ENCODE measurements at places on chromosomes 7 and 10.

DNA sequence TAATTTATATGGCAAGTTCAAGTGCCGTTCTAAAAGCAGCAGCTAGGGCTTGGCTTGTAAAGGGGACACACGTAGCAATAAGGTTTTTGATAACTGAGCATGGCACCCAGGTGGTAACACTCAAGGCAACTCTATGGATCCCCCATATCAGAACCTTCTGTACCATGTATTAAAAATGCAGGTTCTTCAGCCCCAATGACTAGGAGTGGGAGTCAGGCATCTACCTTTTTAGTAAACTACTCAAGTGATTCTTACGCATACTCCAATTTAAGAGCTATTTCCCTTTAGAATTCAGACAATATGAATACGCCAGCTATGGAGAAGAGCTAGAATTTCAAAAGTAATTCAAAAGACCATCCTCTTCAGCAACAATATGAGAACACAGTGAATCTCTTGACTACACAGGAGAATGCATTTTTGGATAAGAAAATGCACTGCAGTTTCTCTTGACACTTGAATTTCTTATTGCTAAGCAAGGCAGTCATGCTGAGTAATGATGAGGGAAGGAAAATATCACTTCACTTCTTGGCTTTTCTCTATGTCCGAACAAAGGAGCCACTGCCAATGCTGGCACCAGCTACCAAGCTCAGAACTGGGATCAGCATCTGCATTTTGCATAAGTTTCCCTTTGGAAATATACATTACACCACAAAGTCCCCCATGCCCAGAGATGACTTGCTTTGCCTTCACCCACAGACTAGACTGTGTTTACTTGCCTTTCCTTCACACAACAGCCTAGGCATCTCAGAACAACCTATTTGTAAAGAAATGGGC lies 53.5 kb downstream of the ABLIM1 start:
- no peak for DNase-seq

GRCh38 chr7:20270867-20271266 lies 53.7 kb upstream of the MACC1 start:
- DNase-seq: no peak

DNA sequence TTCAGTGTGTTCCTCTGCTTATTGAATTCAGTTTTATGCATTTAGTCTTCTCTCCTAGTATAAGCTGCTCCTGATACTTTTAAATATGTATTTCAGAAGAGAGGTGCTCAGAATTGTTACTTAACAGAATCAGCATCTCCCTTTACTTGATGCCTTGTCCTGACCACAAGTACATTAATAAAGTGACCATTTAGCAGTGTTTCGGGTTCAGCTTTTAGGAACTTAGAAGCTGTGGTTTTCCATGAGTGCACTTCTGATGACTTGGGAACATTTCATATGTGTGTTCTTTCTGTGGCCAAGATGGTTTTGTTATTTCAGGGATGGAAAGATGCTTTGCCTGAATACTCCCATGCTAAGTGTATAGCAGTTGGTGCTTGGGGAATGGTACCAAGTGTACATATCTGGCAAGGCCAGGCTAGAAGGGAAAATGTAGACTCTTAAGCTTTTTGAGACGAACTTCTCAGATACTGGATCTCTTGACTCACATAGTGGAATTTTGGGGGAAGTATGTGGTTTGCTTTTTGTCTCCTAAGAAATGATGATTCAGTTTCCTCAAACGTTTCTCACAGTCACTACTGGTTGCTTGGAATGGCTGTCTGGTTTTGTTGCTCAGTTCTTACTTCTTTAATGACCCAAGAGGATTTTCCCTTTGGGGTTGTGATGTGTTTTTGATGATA lies 17.2 kb downstream of the SGPL1 start:
- DNase-seq: no peak

DNA sequence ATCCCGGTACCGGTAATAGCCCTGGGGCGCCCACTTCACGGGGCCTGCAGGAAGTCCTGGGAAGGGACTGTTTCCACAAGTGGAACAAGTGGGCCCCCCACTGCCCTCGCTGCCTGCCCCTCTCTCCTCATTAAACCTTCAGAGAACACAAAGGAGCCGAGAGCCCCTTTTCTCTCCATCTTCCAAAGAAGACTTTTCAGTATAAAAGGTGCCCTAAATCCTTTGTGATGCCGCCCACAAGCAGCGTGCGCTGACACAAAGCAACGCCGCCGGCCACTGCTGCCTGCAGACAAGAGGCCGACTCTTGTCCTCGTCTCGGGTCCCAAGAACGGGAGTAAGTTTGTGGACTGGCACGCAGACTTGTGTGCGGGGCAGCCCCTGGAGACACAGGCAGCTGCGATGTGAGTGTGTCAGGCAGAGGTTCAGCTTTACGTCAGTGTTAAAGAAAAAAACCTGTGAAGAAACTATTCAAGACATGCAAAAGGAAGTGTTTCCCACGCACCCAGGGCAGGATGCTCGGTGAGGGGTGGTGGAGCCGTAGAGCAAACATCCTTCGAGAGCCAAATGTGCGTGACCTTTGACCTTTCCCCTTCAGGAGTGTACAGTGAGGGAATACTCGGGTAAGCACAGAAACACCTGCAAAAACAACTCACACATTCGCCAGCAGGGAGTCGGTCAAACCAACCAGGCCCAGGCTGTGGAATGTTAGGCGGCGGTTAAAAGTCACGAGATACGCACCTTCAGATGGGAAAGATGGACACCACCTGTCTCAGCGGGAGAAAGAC lies 118.2 kb downstream of the VIPR2 start:
- DNase-seq: no peak

DNA sequence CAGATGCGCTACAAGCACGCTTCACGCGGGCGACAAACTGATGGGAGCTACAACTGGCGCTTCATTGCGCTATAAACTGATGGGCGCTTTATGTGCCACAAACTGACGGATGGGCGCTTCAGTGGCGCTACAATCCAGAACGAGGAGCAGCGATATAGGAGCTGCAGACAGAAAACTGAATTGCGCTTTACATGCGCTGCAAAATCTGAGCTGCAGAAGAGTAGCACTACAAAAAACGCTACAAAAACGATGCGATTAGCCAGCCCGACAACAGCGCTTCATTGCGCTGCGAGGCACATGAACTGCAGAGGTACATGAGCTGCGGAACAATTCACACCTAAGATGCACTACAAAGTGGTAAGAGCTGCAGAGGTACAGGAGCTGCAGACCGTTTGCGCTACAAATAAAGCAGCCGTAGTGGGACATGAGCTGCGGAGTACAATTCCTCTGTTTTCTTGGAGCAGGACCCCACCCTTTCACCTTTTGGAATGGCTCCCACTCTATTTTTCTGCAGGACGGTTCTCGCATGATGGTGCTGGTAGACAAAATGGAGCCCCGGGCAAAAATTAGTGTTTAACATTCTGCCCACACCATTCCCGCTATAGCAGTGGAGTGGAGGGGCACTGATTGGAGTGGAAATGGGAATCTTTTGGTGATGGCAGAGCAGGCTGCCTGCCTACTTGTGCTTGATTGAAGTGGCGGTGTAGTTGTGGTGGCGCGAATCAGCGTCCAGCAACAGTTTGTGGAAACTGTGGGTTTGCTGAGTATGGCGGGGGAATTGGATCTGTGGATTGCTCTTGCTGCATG lies 1.2 kb upstream of the SGCE start:
- no peak for DNase-seq

DNA sequence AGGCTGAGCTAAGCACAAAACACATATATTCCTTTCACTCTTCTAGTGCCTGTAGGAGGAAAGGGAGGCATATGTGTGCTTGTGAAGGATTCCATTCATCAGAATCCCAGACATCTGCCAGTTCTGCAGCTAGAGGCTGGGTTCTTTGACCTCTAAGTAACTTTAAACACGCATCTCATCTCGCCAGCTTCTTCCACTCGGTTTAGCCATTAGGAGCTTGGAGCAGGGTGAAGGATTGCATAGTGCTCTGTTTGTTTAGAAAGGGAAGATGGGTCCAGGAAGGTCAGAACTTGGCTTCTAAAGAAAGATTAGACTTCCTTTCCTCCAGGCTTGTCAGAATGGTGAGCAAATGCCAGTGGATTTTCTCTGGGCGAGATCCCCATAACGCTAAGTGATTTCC lies 43.6 kb downstream of the HK1 start:
- DNase-seq: no peak

DNA sequence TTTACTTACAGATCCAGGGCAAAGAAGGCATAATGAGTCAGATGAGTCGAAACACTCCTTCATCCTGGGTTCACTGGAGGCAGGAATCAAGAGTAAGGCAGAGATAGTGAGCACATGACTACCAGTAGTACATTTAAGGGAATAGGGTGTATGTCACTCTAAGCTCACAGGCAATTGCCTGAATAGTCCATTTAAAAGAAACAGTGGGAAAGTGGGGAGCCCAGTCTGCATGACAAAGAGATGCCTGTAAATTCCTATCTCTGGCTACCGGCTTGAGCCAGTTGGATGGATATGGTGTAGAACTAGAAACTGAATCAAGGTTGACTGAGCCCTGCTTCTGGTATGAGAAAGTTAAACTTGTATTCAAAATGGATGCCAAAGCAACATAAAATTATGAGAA lies 861.5 kb upstream of the ZWINT start:
- no peak for DNase-seq

DNA sequence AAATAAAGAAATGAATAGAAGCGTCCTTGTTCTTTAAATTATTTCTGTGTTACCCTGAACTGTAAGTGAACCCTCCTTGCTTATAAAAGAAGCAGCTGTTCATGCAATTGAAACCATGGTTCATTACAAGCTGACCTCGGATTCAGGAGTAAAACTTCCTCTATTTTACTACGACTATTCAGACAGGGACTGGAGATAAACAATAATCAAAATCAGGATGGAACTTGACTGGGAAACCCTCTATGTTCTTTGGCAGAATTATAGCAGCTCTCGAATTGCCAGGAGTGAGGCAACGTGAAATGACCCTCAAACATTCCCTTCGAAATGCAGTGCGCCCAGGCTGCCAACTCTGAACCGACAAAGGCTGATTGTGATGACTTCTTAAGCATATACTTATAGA lies 172.1 kb downstream of the CYP26A1 start:
- DNase-seq: no peak

DNA sequence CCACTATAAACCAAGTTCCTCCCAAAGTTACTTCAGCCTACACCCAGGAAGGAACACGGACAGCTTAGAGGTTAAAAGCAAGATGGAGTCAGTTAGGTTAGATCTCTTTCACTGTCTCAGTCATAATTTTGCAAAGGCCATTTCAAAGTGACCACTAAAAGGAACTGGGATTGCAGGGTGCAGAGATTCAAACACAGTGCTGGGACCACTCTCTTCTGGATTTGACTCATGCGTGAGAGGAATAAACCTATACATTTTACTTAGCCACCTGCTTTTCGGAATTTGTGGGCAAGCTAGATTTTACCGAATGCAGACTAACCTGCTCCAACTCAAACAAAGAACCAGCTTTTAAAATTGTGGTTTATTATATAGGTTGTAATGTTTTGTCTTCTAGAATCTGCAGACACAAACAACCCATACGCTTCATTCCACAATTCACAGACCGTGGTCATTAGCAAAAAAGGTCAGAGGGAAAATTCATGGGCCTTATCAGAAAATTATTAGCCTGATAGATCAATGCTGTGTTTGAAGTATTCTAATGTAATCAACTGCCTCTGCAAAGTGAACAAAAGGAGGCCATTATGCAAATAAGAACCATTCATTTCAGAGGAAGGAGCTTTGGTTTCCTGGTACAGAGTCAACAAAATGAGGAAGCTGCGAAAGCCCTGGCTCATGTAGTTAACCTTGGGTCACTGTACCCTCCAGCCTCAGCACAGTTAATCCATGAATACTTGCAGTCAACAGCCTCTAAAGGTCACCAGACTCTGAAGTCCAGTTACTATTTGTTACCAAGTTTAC lies 342.7 kb upstream of the KLF6 start:
- DNase-seq: no peak

DNA sequence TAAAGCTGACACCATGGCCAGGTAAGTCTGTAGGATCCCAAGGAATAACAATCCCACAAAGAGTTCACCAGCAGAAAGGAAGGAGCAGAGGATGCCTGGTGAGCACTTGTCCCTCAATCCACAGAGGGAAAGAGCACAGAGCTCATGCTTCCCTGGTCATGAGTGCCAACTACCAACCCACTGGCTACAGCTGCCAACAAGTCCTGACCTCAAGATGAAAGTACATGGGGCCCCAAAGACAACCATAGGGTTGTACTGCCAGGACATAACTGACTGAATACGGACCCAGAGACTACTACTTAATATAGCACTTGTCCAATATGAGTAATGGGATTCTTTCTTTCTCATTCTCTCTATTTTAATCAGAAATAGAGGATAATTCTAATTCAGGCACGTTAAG lies 83.3 kb downstream of the JCAD start:
- DNase-seq: no peak

- no peak for DNase-seq
These were observed 319.0 kb downstream of the PLXNA4 start for GRCh38 chr7:132257253-132257652.

DNA sequence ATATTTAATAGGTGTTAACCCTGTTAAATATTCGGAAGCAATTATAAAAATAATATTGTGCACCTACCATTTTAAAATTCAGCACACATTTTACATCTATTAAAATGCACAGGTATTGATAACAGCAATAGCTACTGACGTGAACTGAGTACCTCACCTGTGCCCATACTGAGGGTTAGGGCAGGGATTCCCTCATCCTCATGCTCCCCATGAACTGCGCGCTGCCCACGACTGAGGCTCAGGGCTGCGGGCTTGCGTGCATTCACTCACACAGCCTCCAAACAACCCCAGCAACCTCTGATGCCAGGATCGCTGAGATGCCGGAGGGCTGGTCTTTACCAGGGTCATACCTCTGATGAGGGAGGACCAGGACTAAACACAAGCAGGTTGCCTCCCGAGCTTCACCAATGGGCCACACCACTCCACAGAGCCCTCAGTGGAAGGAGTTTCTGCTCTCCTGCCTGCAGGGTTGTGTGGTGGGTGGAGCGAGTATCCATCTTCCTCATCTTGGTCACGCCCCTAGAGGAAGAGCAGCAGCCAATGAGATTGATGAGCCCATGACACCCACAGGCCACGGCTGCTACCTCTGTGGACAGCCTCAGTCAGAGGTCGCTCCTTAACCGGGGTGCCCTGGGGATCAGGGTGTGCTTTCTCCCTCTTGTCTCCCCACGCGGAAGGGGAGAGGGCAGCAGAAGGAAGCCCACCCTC lies 478.3 kb downstream of the TNS3 start:
- no peak for DNase-seq
